ENCODE measurements at places on chromosomes 5 and 9.

DNA sequence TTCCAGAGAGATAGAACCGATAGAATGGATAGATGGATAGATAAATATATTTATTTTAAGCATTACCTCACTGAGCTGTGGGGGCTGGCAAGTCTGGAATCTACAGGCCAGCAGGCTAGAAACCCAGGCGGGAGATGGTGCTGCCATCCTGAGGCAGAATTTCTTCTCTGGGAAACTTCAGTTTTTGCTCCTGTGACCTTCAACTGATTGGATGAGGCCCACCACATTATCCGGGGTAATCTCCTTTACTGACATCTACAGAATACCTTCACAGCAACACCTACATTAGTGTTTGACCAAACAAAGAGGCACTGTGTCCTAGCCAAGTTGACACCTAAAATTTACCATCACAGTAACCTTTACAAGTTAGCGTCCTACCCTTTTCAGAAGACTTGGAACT lies 29.2 kb upstream of the TENT4A start:
- DNase-seq, result no peak

GRCh38 chr9:96686638-96687335 lies 31.7 kb upstream of the PRXL2C start:
- peak; percentile 57 for DNase-seq

- DNase-seq, result no peak
Observed at GRCh38 chr5:169893571-169893970, 86.7 kb downstream of the INSYN2B start.

GRCh38 chr9:109258481-109259302 lies 62.2 kb downstream of the EPB41L4B start:
- no peak for DNase-seq

DNA sequence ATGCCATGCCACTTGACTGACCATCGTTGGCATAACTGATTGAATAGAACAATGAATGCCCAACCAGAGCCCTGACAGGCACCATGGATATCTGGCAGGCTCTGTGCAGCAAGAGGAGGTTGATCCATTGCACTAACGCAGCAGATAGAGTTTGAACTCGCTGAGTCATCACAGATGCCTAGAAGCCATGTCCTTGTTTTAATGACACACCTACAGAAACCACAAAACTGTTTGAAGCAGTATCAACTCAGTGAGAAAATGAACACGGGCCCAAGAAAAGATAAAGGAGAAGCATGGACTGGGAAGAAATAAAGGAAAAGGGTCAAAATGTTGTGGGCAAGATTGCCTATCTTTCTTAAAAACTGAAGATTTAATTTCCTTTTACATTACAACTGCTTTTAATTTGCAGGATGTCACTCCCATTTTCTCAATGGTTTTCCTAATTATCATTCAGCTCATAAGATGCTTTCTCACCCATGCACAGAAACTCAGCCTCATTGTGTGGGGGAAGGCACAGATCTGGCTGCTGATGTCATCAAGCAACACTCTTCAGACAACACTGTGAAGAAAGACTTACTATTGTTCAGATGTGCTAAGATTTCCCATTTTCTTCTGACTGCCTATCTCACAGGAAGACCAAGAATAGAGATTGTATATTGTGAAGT lies 129.0 kb downstream of the PIK3R1 start:
- no peak for DNase-seq

DNA sequence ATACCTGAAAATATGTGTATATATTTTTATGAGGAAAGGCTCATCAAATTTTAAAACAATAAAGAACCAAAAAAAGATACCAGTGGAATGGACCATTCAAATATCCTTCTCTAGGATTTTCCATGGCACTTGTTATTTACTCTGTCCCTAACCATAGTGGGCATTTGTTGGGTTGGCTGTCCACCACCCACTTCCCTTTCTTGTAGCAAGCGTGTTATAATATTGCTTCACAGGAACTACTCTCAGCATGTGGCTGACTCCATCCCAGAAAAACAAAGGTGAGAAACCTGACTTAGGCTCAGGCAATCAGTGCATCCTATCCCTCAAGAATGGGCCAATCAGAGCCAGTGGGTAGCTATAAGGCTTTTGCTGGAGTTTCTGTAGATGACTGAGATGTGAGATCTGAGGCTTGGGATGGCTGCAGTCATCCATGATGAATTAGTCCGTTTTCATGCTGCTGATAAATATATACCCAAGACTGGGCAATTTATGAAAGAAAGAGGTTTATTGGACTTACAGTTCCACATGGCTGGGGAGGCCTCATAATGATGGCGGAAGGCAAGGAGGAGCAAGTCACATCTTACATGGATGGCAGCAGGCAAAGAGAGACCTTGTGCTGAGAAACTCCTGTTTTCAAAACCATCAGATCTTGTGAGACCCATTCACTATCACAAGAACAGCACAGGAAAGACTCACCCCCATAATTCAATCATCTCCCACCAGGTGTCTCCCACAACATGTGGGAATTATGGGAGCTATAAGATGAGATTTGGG lies 17.2 kb downstream of the C5orf63 start:
- no peak for DNase-seq

DNA sequence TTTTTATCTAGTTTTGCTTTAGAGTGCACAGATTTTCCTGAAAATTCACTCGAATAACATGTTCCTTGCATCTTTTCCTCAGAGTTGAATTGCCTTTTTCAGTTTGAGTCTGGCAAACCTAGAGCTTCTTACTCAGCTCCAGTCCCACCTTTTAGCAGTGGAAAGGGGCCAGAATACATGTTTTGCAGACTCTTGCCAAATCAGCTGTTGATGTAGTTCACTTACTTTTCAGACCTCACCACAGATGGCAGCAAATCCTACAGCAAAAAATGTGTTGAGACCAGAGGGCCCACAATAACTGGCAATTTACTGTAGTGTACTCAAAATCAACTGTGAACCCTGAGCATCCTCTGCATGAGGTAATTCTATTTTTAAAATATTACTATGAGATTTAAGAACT lies 545.2 kb upstream of the ACO1 start:
- DNase-seq, result no peak

- DNase-seq, result no peak
Observed at GRCh38 chr5:73263001-73263710, 90.2 kb downstream of the TMEM174 start.

DNA sequence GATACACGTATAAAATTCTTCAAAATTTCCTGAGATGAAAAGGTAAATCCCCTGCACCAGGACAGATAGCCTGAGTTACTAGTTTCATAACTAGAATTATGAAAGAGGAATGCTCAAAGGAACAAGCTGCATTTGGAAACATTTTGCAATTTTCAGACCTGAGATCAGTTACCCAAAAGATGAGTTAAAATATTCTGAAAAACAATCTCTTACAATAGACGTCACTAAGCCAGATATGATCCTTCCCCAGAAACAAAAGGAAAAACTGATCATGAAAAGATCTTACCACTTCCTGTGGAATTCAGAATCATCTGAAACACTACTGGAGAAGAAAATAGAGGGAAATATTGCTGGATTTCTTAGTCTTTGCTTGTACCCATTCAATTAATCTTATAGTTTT lies 204.7 kb downstream of the ARRDC3 start:
- DNase-seq, result no peak

GRCh38 chr9:137069508-137070091 lies 757 bp downstream of the SAPCD2 start:
- no peak for DNase-seq

- no peak for DNase-seq
Observed at GRCh38 chr5:156051972-156052371, 275.0 kb upstream of the SGCD start.

DNA sequence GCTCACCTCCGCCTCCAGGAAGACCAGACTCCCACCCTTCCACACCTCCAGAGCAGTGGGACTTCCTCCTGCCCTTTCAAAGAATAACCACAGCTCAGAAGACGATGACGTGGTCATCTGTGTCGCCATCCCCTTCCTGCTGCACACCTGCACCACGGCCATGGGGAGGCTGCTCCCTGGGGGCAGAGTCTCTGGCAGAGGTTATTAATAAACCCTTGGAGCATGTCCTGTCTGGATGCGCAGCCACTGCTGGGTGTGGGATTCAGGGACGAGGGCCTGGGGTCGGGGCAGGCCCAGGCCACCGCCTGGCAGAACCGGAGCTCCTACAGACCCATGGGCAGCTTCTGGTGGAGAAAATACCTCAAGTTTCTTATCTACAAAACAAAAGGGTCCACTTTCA lies 5.0 kb downstream of the PAEP start:
- DNase-seq, result no peak

DNA sequence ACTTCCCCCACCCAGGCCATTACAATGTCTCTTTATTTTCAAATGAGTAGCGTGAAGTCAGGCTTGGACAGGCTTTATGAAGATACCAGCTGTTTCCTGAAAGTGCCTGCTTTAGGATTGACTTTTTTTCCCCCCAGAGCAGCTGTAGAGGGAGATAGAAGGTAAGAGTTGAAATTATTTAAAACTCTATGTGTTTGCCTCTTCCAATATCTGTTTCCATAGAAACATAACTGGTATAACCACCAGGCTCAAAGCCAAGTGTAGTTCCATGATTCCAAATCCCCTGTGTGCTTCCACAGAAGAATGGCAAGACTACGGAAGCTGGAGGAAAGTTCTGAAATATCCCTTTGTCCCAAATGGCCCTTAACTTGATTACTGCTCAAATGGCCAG lies 87.4 kb upstream of the TBC1D2 start:
- no peak for DNase-seq

DNA sequence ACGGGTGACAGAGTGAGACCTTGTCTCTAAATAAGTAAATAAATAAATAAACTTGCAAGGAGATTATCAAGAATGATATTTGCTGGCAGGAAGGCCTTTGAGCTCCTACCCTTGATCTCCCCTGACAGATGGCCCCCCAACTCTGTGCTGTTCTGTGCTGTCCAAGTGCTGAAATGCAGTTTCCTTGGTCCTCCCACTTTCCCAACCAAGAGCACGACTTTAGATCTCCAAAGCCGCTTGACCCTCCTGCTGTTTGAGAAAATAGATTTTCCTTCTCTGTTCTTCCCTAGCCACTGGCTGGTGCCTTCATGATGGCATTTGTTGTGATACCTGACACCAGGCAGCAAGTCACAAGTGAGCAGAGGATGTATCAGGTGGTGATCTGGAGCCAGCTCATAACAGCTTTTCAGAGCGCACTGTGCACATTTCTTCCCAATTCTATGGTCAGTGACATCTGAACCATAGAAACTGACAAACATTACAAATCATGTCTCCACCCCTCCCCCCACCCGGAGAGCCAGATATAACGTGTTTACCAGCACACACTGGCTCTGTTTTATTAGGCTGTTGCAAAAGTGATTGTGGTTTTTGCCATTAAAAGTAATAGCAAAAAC lies 80.0 kb upstream of the PUM3 start:
- no peak for DNase-seq

- DNase-seq, result no peak
Observed at GRCh38 chr5:73301208-73301901, 128.4 kb downstream of the TMEM174 start.

GRCh38 chr5:116912221-116912620 lies 337.6 kb upstream of the SEMA6A start:
- DNase-seq, result no peak

GRCh38 chr5:116842514-116842961 lies 267.9 kb upstream of the SEMA6A start:
- no peak for DNase-seq

DNA sequence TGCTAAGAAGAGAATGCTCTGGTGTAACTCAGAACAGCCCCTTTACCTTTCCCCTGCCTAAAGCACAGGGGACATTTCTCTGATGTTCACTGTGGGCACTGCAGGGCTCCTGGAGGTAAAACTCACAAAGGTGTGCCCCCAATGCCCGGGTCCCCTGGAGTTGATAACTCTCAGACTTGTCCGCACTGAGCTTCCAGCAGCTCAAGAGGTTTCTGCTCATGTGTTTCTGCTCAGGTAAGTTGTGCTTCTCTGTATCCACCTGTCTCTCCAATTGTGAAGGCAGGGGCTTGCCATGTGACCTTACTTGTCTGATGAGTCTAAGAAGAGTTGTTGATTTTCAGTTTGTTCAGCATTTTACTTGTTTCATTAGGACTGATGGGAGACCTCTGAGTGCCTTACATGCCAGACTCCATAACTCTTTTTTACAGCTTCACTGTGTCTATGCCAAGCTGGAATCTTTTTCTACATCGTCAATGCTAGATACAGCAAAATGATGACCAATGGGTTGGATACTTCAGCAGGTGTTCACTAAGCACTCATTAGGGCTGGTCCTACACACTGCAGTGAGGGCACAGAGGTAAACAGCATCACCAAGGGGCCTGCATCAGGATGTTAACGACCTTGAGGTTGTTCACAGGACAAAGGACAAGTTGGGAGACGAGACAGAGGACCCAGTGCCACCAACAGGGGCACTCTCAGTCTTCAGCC lies 56.4 kb downstream of the MRPL36 start:
- DNase-seq, result no peak

GRCh38 chr9:97659771-97660170 lies 26.1 kb downstream of the NCBP1 start:
- no peak for DNase-seq

- no peak for DNase-seq
Observed at GRCh38 chr5:97162045-97162444, 19.6 kb upstream of the LIX1 start.

DNA sequence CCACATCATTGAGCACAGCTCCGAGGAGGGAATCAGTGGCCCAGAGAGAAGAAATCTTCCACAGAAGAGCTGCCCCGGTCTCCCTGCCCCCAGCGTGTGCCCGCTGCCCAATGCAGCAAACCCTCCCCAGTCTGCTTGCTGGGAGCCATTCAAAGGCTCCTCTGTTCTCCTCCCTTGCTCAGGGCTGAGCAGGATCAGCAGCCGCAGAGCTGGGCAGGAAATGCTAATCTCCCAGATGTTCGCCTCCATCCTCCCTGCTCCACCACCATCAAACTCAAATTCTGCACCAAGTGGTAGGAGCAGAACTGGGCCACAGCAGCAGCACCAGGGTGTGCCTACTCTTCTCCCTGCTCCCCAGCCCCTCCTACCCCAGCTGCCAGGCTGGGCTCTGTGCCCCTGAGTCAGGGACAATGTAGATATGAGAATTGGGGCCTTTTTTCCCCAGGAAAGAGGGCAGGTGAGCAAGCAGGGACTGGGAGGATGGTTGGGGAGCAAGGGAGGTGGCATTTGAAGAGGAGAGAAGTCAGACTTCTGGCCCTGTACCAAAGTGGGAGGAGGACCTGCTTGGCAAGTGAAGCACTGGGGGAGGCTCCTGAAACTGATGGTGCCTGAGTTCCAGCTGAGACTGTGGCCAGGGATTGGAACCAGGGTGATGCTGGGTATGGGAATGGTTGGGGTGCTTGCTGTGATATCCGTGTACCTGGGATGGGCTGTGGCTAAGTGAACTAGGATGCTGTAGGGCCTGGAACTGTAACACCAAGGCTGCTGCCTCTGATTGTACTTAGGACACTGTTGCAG lies 1.9 kb upstream of the PCDH1 start:
- DNase-seq, result no peak

DNA sequence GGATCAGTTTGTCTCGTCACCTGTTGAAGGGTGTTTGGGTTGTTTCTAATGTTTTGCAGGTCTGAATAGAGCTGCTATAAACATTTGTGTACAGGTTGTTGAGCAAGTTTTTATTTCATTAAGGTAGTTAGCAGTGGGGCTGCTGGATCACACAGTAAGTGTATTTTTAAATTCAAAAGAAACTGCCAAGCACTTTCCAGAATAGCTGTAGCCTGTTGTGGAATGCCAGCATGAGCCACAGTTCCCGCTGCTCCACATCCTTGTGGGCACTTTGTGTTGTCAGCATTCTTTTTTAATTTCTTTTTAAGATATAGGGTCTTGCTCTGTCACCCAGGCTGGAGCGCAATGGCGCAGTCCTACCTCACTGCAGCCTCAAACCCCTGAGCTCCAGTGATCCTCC lies 14.5 kb downstream of the FBXW5 start:
- DNase-seq, result no peak

GRCh38 chr9:127633216-127633862 lies 21.3 kb downstream of the STXBP1 start:
- no peak for DNase-seq
